Activated T-cell treated with anti-CD3 and anti-CD28 coated beads for 24 hours (primary cell): ENCODE measurements at places on chromosomes 13 and 19.

DNA sequence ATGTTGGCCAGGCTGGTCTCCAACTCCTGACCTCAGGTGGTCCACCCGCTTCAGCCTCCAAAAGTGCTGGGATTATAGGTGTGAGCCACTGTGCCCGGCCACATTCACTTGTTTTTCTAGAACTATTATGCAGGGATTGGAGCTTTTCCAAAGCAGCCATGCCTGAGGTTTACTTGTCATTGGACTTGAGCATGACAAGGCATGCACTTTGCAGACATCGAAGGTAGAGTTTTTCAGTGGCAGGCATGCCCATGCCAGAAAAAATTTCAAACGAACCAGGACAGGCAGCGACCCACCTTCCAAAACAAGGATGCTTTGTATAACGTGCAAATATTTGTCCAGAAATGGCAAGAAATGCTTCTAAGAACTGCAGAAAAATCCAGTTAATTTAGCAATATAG is 17.7 kb downstream of the PNMA8A start:
- no peak for DNase-seq

DNA sequence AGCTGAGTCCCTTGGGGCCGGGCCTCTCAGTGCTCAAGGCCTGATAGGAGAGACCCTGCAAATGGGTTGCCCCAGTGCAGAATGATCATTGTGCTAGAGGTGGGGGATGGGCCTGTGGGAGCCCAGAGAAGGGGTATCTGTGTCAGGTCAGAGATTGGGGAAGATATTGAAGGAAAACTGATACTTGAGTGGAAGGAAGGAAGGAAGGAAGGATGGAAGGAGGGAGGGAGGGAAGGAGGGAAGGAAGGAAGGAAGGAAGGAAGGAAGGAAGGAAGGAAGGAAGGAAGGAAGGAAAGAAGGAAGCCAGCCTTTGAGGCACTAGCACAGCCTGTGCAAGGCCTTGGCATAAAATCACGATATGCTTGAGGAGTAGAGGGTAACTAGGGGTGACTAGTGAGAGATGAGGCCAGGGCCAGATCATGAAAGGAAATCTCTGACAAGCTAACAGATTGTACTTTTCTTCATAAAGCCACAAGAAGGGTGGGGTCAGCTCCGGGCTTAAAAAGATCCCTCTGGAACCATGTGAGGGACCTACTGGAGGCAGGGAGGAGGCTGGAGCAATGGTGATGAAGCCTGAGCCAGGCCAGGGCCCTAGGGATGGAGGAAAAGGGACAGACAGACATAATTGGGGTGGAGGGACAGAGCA is 11.4 kb downstream of the PTH2 start:
- DNase-seq = no peak

GRCh38 chr13:20673715-20674114 is 29.8 kb upstream of the IL17D start:
- DNase-seq = no peak

DNA sequence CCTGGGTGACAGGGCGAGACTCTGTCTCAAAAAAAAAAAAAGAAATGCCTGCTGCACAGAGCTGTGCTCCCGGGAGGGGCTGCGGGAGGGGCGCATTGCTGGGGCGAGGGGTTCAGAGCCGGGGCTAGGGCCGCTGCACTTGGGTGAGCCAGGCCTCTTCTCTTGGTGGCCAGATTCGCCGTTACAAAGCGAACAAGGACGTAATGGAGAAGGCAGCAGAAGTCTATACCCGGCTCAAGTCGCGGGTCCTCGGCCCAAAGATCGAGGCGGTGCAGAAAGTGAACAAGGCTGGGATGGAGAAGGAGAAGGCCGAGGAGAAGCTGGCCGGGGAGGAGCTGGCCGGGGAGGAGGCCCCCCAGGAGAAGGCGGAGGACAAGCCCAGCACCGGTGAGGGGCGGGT is 19.0 kb downstream of the PLIN4 start:
- no peak for DNase-seq

DNA sequence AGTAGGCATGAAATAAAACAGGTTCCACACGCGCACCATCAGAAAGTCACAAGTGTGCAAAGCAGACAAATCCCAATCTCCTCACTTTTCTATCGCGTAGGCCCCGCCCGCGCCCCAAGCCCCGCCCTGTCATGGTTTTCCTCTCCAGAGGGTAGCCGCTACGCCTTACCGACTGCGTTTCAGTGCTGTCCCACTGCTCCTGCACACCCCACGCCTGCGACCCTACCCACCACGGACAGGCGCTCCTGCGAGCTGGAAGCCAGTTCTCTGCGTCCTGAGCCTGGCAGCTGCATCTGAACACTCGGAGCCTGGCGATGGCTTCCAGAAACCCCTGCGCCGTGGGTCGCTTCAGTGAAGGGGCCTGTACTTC is 379 bp upstream of the ZNF470 start:
- no peak for DNase-seq

- DNase-seq = no peak
These were observed 9.1 kb upstream of the C19orf12 start for GRCh38 chr19:29724102-29724641.

GRCh38 chr13:102768909-102769308 is 4.7 kb downstream of the TEX30 start:
- no peak for DNase-seq

DNA sequence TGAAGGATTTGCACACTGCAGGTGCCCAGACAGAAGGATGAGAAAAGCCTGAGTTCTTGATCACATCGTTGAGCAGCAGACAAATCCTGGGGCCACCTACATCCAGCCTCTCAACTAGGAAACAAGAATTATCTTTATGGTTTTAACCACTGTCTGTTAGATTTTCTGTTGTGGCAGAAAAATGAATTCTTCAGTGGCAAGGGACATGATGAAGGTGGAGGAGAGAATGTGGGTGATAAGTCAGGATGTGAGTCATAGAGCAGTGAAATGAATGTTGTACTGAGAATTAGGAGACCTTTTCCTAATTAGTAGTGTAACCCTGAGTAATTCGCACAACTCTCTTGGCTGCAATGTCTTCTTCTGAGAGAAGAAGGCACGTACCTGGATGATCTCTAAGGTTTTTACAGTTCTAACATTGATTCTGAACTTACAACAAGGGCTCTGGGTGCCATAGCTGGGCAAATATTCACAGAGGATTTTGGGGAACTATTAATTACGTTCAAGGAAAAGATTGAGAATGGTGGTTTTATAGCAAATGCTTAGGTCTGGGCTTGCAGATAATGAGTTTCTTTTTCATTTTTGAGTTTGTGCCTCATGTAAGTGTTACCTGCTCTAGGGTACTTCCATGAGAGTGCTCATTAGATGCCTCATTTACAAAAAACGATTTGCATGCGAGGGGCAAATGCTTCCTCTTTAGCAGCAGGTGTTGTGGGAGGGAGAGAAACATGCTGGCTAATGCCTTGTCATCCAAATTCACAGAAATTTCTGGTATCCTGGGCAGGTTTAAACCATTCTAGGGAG is 111.0 kb upstream of the KL start:
- no peak for DNase-seq

DNA sequence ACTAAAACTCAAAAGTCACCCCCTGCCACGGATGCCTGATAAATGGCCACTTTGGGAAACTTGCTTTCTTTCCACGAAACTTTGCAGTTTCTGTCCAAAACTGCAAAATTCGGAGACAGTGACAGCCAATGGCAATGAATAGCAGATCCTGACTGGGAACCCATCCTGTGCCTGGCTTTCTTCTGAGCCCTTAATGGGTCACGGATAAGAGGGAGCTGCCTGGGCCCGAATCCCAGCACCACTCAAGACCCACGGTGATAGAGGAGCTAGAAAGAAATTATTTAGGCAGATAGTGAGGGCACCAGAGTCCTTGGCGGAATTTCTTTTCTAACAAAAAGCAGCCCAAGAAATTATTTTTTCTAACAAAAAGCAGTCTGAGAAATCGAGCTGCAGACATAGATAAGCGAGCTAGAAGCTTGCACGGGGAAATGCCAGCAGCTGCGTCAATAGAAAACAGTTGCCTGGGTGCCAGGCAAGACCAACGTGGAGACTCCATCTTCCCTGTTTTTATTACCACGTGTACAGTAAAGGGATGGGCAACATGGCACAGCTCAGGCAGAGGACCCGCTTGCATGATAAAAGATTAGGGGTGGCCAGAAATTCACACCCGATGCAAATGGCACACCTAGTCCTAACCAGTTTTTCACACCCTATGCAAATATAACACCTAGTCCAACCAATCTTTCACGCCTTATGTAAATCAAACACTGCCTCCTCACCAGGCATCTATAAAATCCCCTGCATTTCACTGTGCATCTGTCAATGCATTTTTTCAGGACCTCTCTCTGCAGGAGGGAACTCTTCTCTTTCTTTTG is 7.1 kb upstream of the HSH2D start:
- no peak for DNase-seq

DNA sequence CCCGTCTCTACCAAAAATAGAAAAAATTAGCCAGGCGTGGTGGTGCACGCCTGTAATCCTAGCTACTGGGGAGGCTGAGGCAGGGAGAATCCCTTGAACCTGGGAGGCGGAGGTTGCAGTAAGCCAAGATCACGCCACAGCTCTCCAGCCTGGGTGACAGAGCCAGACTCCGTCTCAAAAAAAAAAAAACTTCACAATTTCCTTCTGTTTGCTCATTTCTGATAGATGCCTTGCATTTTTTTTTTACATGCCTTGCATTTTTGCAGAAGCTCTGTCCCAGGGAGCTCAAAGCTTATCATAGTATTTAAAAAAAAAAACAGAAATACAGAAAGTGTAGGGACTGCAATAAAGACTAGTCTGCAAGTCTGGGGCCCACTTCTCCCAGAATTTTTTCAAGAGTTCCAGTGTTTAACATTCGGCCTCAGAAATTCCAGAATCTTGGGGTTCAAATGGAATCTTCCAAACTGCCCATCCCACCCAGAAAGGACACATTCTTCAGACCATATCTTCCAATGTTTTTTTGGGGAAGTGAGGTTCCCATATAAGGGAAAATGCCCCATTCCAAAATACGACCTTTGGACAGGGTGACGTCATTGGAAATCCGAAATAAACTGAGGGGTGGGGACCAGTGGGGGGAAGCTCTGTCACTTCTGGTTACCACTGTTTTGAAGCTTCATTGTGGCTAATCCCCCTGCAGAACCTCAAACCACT is 17.2 kb upstream of the RAB8A start:
- DNase-seq = no peak

DNA sequence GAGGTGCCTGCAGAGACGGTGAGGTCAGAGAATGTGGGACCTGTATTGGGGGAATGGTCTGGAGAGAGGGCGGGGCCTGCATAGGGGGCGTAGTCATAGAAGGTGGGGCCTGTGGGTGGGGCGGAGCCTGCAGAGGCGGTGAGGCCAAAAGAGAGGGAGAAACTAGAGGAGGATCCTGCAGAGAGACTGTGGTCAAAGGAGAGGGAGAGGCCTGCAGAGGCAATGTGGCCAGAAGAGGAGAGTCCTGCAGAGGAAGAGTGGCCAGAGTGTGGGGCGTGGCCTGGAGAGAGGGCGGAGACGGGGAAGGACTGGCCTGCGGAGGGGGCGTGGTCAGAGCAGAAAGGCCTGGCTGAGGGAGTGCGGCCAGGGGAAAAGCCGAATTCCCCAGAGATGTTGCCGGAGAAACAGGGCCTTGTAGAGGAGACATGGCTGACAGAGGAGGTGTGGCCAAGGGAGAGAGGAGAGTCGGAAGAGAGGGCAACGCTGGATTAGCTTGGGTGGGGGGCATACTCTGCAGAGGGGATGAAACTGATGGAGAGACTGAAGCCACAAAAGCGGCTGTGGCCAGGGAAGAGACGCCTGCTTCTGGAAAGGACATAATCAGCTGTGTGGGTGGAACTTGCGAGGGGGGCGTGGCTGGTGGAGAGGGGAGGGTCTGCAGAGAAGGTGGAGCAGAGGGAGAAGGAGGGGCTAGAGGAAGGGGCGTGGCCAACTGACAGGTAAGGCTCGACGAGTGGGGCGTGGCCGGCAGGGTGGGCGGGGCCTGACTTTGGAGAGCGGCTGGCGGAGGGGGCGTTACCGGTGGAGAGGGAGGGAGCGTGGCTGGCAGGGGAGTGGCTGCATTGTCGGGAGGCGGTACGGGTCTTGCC is 2.5 kb downstream of the PRR36 start:
- DNase-seq = peak; percentile 64

GRCh38 chr13:53151336-53152056 is 122.9 kb downstream of the OLFM4 start:
- peak; percentile 9 for DNase-seq

- peak; percentile 75 for DNase-seq
These were observed 547 bp upstream of the INTS6 start for GRCh38 chr13:51453207-51453958.

DNA sequence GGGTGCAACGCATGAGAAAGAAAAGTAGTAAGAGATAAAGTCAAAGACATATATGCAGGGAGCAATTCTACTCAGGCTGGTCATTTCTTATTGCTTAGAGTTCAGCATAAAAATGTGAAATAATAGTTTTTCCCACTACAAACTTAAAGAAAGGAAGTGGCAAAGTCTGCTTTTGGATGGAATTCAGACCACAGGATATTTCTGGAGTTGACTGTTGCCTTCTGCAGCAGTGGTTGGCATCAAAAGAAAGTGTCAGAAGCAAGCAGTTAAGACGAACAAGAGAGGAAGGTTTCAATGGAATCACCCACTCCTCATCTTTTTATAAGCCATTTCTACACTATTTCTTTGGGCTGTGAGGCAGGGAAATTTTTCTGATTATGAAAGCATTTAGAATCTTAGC is 36.2 kb upstream of the TRPC4 start:
- DNase-seq = no peak

- no peak for DNase-seq
These were observed 2.5 kb downstream of the SSC5D start for GRCh38 chr19:55490478-55491432.

GRCh38 chr19:32830231-32831014 is 39.1 kb downstream of the SLC7A9 start:
- DNase-seq = no peak

- DNase-seq = no peak
These were observed 148.1 kb downstream of the NHLRC3 start for GRCh38 chr13:39186205-39186875.

DNA sequence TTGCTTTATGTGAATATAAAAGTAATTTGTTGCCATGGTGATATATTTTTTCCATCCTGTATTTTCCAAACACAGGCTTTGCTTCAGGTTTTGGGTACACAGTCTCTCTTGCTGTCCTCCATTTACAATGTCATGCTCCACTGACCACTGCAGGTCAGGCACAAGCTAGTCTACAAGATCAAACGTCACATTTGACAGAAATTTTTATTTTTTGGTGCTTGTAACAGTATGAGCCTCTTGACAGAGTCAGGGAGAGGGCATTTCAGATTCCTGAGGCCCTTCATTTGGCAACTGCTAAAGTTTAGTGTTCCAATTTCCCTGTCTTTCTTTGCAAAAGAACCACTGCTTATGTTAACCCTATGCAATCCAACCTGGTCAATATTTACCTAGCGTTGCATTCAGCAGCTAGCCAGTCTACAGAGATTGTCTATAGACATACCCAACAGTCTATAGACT is 175.0 kb downstream of the RFC3 start:
- no peak for DNase-seq

- DNase-seq = no peak
These were observed 15.8 kb downstream of the PLA2G4C start for GRCh38 chr19:48094855-48095203.

DNA sequence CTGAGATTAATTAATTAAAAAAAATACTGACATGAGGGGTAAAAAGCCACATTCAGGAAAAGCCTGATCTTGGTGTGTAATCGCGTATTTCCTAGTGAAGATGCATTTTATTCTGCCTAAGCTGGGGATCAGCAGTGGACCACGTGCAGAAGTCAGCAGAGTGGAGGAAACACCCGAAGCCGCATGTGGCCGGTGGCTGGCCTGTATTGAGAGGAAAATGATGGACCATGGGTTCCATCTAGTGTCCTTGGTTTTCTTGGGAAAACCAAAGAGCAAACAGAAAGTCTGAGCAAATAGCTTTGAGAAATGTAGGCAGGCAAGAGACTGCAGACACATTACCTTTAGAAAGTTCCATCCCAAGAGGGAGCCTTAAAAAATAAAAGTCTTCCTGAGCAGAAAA is 23.7 kb upstream of the SHISA2 start:
- DNase-seq = no peak

GRCh38 chr19:6983448-6983847 is 37.8 kb downstream of the MBD3L2B start:
- no peak for DNase-seq
